ENCODE measurements at places on chromosomes 7 and 10.

DNA sequence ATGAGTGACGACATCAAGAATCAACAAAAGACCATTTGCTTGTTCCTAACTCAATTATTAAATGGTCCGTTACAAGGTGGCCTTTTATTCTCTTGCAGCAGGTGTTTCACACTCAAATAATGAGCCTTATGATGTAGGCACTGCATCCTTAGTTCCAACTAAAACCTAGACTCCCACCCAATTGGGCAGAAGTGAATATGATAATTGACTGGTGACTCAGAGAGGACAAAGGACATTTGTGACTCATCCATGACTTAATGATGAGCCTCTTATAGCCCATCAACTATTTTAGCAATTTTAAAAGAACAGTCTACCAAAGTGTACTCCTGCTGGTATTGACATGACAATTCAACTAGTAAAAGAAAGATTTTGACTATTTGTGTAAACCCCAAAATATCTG, 1027.8 kb upstream of the PHF14 start:
- no peak for DNase-seq

- no peak for DNase-seq
Observed at GRCh38 chr10:62177111-62177510, 91.5 kb downstream of the RTKN2 start.

DNA sequence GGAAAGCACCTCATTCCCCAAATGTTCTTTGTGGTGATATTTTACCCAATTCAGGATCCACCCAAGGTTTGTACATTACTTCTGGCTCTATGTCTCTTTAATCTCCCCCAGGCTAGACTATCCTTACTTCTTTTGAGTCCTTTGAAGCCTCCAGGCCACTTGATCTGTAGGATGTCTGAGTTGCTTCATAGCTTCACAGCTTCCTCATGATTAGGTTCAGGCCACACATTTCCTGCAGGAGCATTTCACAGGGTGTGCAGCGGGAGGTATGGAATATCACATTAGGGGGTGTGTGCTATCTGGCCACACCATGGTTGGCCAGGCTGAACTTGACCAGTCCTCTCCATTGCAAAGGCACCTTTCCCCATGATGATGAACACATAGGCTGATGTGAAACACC, 18.7 kb downstream of the TSPAN15 start:
- no peak for DNase-seq

GRCh38 chr7:150974468-150975391, 3.4 kb downstream of the KCNH2 start:
- DNase-seq = no peak

DNA sequence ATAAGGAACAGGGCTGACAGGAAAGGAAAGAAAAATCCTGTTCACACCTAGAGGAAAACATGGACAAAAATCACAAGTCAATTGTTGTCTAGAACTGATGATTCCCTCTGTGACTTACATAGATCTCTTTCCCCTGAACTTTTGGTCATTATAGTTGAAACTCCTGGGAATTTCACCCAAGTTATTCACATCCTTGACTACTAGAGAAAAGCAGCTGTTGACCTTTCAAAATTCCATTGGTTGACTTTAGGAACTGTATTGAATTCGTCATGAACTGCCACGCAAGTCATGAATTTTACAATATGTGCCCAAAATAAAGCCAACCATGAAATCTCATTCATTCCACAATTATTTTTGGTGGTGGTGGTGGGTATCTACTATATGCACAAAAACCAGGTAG, 104.3 kb downstream of the UBE2H start:
- no peak for DNase-seq

DNA sequence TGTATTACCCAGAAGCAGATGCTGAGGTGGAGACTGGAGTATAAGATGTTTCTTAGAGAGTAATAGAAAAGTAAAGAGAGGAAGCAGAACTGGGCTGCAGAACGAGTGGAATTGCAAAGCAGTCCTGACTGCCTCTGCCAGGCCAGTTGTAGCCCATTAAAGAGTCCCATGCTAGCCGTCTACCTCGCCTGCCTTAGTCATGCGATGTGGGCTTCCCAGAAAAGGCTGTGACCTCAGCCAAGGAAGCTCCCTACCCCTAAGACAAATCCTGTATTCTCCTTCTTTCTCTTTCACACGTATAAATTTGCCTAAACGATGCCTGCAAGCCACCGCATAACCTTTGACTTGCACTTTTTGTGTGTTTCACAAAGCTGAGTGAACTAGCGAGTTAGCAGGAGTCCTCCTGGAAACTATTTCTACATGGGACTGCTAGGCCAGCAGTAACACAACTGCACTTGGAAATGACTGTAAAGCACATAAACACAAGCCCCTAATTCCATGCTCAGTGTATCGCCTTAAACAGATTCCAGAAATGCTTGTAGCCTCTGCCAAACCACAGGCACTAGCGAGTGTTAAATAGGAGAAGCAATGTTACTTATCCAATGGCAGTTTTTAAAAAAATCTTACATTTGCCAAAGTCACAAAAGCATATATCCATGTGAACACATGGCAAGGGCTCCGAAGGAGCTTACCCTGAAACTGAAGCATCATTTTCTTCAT, 47.4 kb upstream of the GNAI1 start:
- no peak for DNase-seq

Data from neural crest cell (in vitro differentiated cells).